Smooth muscle cell of the pulmonary artery (primary cell): ENCODE measurements at places on chromosomes 6 and 20. TPM values are rescaled to one million over a fixed set of nuclear protein-coding genes. Genes with fewer than 3 reads are reported as not detected.

Gene PXDC1
- total RNA-seq = 44.0 and 61.8 TPM in 2 replicates

Gene PERP
- 22.4 and 35.7 TPM in 2 replicates for total RNA-seq

Gene TGM6
- total RNA-seq = not detected in 2 replicates

Gene CCN2
- total RNA-seq = 658 and 710 TPM in 2 replicates

Gene LST1
- total RNA-seq = 0.23 TPM in 1 of 2 replicates, not detected in the other

Gene SLC17A1
- total RNA-seq = not detected in 2 replicates

Gene PCNA
- total RNA-seq = 69.8 and 70.1 TPM in 2 replicates
